ENCODE measurements at places on chromosomes 7 and 10.

DNA sequence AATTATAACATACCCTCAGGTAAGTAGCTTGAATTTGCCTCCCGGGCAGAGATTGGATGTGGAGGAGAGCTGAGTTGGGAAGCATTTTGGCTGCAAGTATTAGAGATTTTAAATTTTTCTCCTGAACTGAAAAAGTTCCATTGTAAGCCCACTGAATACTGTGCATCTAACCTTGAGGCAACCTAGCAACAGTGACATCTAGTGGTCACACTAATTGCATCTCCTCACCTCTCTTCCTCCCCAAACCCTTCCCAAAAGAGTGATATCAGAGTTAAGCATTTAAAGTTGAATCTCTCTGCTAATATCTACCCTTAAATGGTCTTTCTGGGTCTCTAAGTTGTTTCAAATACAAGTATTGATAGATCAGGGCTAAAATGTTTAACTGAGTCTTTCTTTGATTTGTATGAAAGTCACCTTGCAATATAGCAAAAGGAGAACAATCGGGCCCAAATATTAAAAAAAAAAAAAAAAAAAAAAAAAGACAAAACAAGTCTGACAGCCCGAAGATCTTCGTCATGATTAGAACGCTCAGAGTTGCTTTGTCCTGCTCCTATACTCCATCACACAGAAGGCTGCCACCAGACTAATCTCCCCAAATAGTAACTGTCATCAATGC is 40.4 kb upstream of the DLX5 start:
- DNase-seq = peak; percentile 79

GRCh38 chr7:90713628-90714027 is 117.5 kb downstream of the CDK14 start:
- no peak for DNase-seq

DNA sequence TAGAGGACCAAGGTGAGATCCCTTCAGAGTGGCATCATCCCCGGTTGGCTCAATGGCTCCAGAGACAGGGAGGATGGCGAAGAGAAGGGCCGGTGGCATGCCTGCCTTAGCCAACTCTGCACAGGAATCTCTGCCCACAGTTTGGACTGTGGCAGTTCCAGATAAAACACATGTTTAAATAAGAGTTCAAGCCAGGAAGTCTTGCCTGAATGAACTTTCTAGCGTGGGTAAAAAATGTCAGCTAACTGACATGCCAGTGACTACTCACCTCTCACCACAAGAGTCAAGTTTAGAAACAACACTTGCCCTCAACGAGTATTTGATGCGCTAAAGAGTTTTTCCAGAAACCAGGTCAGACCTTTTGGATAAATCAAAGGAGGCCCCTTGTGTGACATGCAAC is 3.0 kb downstream of the NOD1 start:
- DNase-seq = no peak

DNA sequence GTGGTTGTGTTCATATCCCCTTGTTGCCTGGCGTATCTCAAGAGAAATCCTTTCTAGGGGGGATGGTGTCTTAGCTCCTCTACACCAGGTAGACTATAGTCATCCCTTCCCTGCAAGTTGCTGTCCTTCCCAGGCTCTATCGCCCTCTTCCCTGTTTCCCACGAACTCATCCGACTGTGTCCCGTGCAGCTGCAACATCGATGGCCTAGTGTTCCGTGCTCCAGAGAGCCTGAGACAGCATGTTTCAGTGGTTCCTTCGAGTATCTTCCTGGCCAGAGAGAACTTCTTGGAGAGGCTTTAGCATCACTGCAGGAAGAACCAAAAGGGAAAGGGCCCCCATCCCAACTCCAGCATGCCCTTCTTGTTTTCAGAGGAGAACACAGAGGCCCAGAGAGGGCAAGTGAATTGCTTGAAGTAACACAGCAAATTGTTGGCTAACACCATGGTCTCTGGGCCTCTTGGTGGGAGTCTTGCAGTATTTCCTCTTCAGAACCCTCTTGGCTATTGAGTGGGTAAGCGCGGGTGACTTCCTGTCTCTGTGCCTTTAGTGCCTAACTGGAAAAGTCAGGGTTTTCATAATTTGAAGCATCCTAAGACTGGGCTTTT is 162.9 kb downstream of the RGS10 start:
- no peak for DNase-seq

GRCh38 chr10:95601116-95601719 is 40.0 kb upstream of the SORBS1 start:
- peak; percentile 86 for DNase-seq

DNA sequence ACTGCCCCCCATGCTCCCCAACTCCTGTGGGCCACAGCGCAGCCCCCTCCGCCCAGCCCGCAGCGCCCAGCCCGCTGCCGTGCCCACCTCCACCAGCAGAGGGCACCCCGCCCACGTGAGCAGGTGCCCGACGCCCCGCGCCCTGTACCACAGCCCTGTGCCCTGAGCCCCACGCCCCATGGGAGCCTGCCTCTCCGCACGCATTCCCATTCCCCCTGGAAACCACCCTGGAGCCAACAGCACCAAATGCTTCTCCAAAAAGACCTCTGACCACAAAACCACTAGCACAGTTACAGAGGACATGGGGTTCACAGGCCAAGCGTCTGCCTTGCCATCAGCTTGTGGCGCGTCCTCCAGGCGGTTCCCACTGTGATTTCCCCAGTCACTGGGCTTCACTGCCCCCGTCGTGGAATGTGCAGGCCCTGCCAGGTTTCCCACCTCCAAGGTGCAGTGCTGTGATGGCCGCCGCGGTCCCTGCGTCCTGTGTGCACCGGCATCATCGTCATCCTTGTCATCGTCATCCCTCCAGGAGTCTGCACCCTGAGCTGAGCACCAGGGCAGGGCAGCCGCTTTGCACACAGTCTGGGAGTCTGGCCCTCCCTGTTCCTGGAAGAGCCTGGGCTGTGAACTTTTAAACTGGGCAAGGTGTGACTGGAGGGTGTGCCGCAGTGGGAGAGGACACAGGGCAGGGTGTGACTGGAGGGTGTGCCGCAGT is 61.7 kb downstream of the PWWP2B start:
- no peak for DNase-seq

GRCh38 chr10:37566332-37566731 is 291.1 kb downstream of the ZNF248 start:
- DNase-seq = no peak

GRCh38 chr7:122262246-122262645 is 42.3 kb downstream of the FEZF1 start:
- DNase-seq = no peak

GRCh38 chr7:89091550-89091949 is 296.0 kb upstream of the TEX47 start:
- DNase-seq = no peak

DNA sequence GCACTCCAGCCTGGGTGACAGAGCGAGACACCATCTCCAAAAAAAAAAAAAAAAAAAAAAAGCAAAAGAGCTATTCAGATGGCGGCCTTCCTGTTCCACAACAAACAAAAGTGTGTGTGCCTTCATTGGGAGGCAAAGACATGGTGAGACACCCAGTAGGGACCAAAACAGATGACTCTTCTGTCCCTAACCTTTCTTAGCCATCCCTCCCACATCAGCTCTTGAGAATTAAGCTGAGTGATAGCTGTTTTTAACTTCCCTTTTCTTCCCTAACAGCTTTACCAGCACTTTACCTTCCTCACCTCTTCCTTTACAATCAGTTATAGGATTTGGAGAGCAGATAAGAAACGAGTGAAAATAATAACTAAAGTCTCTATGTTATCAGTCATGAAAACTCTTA is 48.2 kb downstream of the ARMH3 start:
- DNase-seq = no peak

GRCh38 chr7:99833289-99833877 is 5.6 kb downstream of the CYP3A43 start:
- no peak for DNase-seq

DNA sequence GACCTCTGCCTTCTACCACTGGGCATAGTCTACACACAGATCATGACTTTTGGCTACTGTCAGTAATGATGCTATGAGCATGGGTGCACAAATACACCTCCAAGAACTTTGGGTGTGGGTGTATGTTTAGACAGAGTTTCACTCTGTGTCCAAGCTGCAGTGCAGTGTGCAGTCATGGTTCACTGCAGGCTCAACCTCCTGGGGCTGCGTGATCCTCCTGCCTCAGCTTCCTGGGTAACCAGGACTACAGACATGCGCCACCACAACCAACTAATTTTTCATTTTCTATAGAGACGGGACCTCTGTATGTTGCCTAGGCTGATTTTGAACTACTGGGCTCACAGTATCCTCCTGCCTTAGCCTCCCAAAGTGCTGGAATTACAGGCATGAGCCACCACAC is 194.4 kb downstream of the NSUN6 start:
- no peak for DNase-seq

- no peak for DNase-seq
Observed at GRCh38 chr10:99595770-99596465, 24.3 kb downstream of the SLC25A28 start.

- no peak for DNase-seq
Observed at GRCh38 chr7:57417736-57418135, 32.2 kb upstream of the ZNF716 start.

GRCh38 chr7:42746214-42746613 is 165.7 kb downstream of the C7orf25 start:
- no peak for DNase-seq

DNA sequence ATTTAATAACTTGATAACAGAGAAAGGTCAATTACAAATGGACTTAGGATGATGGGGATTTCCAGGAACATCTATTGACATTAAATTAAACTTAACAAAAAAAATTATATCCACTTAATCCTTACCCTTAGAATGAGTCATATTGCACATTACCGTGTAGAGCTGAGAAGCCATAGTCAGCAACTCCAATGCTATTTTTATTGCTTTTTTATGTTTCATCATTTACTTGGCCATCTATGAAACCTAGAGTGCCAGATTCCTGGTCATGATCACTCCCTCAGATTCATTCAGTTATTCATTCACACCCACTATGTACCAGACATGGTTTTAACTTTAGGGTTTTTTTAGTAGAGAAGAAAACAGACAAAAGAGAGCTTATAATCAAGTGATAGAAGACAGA is 1180.4 kb downstream of the CNTNAP2 start:
- no peak for DNase-seq

- no peak for DNase-seq
Observed at GRCh38 chr7:91343420-91343960, 79.3 kb downstream of the FZD1 start.

DNA sequence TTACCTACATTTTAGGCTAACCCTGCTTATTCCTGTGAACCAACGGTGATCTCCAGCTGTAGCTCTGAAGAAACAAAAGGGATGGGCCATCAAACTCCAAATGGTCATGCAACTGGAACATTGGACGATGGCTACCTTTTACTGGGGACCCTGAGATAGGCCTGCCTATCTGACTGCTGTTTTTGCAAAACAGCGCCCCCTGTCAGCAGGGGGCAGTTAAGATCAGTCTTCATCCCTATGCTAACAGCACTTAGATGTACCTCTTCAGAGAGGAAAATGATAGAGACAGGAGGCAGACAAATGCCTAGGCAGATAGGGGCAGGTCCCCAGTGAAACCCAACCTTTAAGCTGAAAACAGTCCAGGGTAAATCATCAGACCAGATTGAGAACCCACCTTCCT is 1085.4 kb upstream of the SORCS1 start:
- DNase-seq = no peak

DNA sequence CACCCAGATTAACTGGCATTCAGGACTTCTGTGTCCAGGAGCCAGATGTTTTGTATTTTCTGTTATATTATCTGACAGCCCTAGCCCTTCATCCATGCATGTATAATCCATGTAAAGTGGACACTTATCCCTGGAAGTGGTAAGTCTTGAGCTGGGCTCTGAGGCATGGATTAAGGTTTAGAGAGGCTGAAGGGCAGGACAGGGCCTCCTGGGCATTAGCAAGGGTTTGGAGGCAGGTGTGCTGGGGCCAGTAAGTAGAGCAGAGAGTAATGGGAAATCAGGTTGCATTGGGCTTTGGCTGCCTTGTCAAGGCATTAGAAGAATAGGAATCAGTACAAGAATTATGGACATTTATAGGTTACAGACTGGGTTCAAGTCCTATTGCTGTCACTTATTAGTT is 138.0 kb downstream of the DYNC1I1 start:
- no peak for DNase-seq

DNA sequence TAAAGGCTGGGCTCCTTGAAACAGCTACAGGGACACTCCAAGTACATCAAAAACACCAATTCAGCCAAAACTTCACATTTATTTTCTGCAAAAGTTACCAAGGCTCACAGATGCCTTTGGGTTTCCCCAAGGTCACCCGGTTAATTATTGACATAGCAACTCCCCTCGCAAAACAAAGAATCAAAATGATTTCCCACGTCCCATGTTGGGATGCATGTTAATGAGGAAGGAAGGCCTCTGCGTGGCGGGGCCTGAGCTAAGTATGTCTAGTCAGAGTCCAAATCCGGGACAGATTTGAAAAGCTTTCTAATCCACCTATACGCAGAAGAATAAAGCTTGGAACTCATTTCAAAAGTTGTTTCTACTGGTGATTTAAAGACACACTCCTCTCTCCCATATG is 535 bp upstream of the TMEM72 start:
- no peak for DNase-seq

GRCh38 chr10:16519250-16519907 is 2.3 kb downstream of the C1QL3 start:
- no peak for DNase-seq

DNA sequence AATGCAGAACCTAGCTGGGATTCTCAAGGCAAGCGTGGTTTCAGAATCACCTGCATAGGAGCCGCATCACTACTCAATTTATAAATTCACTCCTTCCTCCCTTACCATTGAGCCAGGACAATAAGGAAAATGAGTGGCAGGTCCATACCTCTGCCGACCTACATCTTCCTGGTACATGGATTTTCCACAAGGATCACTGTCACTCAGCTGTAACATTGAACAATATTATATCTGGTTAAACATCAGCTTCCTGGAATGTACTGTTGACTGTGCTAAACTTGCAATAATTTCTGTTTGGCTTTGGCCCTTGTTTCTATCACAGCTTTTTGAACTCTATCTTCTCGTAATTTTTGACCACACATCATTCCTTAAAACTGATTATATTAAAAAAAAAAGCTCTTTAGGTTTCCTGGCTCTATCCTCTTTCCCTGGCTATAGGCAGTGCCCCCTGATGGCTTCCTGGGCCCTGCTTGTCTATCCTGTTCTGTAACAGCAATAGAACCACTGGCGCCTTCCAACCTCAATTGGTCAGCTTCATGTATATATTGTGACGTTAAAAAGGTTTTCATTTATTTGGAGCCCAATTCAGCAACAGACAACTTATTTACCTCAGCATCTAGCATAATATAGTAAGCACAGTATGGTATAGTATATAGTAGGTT is 59.2 kb downstream of the RNLS start:
- no peak for DNase-seq

DNA sequence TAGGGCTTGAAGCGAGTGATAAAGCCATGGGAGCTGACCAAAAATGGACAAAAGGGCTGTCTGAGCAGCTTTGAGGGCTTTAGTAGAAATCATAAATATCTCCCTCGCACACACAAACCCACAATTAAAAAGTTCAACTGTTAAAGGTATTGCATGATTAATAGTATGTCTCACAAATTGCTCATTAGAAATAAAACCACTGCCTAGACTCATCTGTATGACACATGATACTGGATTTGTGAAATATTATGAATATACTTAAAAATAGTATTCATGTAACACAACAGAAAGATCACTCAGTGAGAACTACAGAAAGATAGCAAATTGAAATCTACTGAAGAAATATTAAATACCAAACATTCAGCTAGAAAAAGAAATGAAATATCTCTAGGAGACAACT is 11.9 kb upstream of the PTPN12 start:
- no peak for DNase-seq
